Kidney epithelial cell (primary cell): ENCODE measurements at places on chromosomes 5 and 9.
A peak's percentile ranks its signal among the peaks of the same experiment; 100 is the strongest.

GRCh38 chr5:174559141-174559540 lies 165.2 kb upstream of the MSX2 start:
- DNase-seq: no peak

GRCh38 chr9:84922051-84922450 lies 252.5 kb downstream of the NTRK2 start:
- DNase-seq: no peak

DNA sequence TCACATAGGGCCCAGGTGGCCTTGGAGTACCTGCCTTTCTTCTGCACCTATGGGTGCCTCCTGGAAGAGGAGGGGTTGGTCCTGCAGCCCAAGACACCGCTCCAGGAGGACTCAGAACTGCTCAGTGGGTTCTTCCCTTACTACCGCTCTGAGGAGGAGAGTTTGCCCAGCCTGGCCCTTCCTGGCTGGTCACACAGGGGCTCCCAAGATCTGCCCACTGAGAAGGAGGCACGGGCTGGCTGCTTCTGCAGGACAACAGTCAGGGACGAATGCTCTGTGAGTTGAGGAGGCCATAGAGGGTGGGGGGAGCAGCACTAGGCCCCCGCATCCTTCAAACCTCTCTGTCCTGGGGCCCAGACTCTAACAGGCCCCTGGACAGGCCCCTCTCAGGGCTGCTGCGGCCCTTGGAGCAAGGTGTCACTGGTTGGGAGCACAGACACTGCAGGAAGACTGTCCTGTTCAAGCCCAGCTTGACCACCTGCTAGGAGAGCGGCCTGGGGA lies 9.9 kb upstream of the SLC25A48 start:
- no peak for DNase-seq

DNA sequence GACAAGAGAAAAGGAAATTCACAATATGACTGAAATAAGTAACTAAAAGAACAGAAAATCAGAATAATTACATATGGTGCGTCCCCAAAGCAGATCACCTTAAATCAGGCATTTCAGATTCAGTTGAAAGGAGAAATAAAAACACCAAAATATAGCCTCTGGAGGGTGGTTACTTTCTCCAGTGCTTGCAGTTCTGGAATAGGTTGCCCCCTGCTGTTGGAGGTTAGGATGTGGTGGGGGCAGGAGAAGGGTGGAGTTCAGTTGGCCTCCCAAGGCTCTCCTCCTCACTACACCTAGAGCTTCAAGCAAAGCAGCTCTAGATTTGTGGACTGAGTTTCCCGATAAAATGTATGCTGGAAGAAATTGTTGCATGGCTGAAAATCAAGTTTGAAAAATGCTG lies 338.2 kb upstream of the TLE4 start:
- no peak for DNase-seq

DNA sequence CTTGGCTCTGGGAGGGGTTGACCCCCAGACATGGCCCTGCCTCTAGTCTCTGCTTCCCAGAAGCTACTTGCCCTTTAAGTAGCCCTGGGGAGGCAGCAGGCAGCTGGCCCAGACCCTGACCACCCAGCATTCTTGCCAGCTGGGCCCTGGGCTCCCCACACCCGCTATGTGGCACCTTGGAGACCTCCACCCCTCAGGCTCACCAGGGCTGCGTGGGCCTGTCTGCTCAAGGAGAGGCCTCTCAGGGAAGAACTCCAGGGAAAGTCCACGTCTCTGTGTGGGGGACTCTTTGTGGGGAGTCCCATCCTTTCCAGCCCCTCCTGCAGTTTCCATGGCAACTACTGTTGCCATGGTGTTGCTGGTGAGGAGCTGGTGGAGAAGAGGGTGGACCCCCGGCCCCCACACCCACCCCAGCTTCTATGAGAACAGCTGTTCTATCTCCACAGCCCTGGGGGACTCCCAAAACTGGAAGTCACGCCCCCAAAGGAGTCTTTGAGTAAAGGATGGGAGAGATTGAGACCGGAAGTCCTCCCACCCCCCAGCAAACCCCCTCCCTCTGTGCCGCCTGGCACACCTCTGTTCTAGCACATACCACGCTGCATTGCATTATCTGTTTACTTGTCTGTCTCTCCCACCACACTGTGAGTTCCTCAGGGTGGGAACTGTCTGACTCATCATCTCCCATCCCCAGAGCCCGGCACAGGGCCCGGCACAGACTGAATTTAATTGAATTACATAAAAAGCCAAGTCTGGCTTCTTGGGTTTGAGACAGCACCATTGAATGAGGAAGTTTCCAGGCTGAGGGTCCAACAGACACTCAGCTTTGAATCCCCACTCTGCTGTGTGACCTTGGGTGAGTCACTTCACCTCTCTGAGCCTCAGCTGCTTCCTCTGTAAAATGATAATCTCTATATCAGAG lies 12.6 kb downstream of the DNM1 start:
- DNase-seq: peak; percentile 65

GRCh38 chr5:115100319-115100955 lies 69.3 kb downstream of the TRIM36 start:
- DNase-seq: no peak
